Activated T-cell treated with anti-CD3 and anti-CD28 coated beads, Interleukin-2, amount 50 U/mL, for 48 hours (primary cell): ENCODE measurements at places on chromosomes 2 and 18.

DNA sequence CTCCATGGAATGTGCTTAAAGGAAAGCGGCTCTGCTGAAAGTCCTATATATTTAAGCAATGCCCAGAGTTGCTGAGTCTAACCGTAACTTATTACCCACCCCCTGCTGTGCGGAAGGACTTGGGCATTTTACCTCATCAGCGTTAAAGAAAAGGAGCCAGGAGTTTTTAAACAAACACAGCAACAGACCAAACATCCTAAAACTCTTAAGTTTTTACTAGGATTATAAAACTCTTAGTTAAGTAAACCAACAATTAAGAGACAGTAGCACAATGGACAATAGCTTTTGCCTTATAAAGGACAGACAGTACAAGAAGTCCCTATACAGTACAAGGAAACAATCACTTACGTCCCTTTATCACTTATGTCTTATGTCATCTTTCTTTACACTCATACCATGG, 90.2 kb downstream of the ZNF521 start:
- DNase-seq: no peak

DNA sequence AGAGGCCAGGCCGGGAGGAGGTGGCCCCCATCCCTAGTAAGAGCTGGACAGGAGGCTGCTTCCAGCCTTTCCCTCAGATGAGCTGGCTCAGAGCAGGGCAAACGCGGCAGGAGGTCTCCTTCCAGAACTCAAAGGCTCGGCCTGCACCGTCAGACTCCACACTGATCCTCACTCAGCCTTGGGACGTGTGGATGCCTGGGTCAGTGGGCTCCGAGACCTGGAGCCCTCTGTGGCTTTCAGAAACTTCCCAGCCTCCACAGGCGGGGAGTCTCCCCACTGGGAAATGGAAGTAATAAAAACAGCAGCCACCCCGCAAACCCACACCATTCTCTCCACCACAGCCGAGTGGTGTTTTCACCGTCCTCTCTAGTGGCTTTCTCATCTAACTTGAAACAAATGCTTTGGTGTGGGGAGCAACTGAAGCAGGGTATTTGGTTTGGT, 54.3 kb downstream of the INPP5D start:
- no peak for DNase-seq

DNA sequence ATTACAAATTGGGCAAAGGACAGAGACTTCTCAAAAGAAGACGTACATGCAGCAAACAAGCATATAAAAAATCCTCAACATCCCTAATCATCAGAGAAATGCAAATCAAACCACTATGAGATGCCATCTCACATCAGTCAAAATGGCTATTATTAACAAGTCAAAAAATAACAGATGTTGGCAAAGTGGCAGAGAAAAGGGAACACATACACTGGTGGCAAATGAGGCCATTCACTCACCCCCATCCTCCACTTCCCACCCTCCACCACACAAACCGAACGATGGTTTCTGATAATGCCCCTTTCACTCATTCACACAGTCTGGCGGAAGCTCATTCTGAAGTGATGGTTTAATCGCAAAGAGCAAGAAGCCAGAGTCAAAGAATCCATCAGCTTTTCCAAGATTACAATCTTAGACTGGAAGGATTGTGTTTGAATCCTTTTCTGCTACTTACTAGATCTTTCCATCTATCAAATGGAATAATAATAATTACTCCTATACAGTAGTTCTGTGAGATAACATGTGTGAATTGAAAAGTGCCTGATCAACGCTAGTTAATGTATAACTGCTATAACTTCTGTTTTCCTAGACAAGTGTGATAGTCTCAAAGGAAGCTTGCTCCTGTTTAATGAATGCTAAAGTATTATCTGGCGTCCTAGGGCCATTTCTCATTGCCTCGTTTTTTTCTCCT, 16.9 kb upstream of the CD28 start:
- no peak for DNase-seq

DNA sequence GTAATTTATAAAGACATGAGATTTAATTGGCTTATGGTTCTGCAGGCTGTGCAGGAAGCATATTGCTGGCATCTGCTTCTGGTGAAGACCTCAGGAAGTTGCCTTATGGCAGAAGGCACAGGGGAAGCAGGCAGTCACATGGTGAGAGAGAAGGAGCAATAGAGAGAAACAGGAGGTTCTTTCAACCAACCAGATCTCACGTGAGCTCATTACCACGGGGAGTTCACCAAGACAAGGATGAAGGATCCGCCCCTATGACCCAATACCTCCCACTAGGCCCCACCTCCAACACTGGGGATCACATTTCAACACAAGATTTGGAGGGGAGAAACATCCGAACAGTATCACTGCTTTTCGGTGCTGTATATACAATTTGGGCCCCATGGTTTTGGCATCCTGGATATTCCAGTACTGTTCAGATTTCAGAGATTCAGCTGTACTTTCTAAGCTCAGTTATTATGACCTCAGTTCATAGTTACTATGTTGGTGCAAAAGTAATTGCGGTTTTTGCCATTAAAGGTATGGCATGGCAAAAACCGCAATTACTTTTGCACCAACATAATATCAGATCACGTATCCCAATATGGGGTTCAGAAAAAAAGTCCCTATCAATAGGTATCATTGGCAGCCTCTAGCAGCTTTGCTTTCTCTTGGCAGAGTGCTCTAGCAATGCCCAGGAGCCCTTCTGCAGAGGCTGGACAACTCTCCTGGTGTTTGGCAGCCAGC, 189.6 kb upstream of the SIX3 start:
- DNase-seq: no peak

DNA sequence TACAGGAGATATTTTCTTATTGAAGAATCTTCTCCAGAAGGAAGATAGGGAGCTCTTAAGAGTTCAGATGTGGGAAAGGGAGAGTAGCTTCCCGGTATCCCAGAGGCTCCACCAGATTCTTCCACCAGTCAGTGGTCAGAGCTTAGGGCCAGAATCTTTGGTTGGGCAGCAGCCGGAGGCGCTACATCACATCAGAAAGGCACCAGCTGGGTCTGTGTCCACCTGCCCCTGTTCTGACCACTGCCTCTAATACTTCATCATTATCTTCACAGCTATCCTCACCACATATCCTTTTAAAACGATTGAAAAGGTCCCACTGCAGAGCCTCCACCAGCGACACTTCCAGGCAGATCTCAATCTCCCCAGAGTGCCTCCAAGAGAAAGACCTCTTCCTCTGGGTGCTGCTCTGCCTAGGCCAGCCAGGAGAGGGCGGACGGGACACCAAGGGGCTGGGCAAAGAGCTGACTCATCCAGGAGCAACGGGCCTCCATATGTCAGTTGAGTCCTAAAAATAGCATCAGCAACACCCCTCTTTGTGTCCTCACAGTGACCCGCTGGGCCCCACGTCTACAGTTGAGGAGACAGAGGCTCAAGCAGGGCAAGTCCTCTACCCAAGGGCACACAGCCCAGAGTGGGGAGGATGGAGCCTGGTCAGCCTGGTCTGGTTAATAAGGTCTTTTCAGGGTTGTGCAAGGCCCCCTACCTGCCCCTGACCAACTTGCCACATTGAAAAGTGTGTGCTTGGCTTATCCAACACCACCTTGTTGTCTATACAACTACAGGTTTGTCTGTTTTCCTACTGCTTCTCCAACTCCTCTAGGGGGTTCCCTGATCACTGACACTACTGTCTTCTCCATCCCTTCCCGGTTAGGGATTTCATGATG, 81.2 kb downstream of the ADD2 start:
- DNase-seq: peak; percentile 53

- DNase-seq: no peak
Observed at GRCh38 chr2:45823723-45824206, 172.3 kb downstream of the PRKCE start.

DNA sequence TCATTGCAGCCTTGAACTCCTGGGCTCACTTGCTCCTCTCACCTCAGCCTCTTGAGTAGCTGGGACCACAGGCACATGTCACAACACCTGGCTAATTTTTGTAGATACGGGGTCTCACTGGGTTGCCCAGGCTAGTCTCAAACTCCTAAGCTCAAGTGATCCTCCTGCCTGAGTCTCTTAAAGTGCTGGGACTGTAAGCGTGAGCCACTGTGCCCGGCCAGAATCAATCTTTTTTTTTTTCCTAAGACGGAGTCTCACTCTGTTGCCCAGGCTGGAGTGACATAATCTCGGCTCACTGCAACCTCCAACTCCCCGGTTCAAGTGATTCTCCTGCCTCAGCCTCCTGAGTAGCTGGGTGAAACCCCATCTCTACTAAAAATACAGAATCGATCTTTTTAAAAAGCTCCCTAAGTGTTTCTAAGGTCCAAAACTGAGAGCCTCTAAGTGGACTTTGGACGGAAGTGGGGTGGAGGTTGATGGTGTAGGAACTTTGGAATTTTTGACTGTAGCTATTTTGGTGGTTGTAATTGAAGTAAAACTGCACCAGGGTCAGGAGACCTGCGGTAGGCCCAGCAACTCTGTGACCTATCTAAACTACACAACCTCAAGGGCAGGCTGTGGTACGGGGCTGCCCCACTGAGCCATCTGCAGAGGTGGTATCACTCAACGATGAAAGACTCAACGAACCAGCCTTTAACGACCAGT, 82.9 kb downstream of the POLR1A start:
- no peak for DNase-seq

DNA sequence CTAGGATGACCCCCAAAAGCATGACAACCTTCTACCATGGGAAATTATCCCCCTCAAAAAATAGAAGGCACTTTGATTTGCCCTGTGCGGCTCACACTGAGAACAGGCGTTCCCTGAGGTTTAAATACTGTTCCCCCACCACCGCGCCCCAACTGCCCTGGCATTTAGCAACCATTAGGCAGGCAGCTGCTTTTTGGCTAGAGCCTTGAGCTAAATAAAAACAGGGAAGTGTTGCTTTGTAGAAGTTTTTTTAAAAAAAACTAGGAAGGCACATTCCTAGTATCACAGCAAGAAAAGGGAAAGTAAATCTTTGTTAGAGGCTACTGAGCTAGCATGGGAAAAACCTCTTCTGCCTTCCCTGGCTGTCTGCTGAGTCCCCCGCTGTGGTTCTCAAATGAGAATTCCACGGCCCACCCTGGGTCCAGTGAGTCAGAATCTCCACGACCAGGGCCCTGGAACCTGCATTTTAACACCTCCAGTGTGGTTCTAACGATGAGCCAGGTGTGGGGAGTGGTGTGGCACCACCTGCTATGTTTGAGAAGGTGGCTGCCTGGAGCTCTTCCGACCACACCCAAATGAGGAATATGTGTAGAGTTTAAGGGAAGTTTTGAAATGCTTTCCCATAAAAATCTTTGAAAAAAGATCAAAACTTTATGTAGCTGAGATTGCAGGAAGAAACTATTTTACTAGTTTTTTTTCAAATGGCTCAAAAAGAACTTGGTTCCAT, 66.4 kb downstream of the VIT start:
- DNase-seq: no peak

- no peak for DNase-seq
Observed at GRCh38 chr18:38895560-38895959, 1330.0 kb upstream of the CELF4 start.

DNA sequence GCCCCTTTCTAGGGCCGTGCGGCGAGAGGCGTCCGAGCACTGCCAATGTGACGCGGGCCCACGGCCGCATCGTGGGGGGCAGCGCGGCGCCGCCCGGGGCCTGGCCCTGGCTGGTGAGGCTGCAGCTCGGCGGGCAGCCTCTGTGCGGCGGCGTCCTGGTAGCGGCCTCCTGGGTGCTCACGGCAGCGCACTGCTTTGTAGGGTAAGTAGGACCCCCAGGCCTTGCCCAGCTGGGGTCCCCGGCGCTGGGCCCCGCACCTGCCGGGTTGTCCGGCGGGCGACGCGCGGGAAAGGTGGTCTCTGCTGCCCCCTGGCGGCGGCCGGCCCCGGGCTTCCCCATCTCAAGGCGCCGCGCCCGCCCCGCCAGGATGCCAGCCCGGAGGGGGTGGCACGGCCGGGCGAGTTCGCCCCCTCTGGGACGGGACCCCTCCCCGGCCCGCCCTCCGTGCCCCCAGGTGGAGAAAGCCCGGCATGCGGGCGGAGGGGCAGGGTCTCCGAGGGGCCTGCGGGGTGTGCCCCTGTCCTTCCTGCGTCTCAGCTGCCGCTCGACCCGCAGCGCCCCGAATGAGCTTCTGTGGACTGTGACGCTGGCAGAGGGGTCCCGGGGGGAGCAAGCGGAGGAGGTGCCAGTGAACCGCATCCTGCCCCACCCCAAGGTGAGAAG, 1.9 kb downstream of the PRSS56 start:
- DNase-seq: peak; percentile 77

DNA sequence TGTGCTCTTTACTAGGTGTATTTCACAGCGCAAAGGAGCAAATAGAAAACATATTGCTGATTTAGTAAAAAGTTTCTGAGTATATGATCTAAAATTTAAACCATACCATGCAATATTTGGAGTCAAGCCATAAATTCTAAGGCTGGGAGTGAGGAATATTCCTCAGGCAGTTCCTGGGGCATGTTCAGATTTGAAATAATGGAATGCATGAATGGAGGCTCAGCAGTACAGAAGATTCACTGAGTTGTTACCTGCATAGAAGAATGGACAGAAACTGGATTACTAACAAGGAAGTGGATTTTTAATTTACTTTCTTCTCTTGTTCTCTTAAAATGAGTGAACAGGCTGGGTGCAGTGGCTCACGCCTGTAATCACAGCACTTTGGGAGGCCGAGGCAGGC, 441.0 kb upstream of the MAP2 start:
- DNase-seq: no peak

GRCh38 chr18:48412339-48412929, 3.3 kb upstream of the ZBTB7C start:
- DNase-seq: peak; percentile 24

- no peak for DNase-seq
Observed at GRCh38 chr18:79815657-79816056, 17.9 kb downstream of the KCNG2 start.

DNA sequence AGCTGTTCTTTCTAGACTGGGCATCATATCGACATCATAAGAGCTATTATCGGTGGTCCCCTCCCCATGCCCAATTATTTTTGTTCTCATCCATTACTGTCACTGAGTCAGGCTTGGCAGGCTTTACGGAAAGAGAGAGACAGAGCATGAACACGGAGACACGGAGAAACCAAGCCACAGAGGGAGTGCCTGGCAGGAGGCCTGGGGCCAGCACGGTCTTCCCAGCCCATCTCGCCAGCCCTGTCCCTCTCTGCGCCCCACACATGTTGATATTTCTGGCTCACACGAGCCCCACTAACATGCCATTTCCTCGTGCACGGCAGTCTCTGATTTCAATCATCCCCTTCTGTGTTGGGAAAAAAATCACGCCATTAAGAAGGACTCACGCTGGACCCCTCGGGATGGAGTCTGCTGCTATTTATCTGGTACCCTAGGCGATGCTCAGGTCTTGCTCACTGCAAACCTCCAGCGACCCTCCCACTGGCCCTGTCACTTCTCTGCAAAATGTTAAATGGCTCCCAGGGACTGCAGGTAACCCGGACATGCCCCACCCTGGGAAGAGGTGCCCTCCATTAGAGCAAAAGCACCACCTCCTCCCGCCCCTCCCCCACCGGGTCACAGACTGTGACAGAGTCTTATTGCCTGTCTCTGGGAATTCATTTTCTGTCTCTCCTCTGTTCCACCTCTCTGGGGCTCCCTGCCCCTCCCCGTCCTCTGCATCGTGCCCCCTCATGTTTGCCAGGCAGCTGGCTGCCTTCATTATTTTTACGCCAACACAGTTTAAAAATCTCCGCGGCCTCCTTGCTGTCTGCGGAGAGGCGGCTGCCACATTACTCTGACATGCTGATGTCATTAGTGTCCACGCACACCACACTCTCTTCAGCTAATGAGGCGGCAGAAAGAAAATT, 40.1 kb upstream of the GBX2 start:
- no peak for DNase-seq
